HCT116 (cell line): ENCODE measurements at places on chromosomes 13 and 19. TPM values are rescaled to one million over a fixed set of nuclear protein-coding genes. Genes with fewer than 3 reads are reported as not detected.

The PRSS57 gene
- total RNA-seq, result not detected

The CFAP97D2 gene
- not detected for total RNA-seq

The KLC3 gene
- 22.8 TPM for total RNA-seq

The DPY19L3 gene
- total RNA-seq, result 14.5 TPM

The CEACAM20 gene
- total RNA-seq, result not detected

The ZNF556 gene
- not detected for total RNA-seq

The ANGPTL4 gene
- total RNA-seq, result 54.8 TPM

The WTIP gene
- total RNA-seq, result 8.4 TPM

DNA sequence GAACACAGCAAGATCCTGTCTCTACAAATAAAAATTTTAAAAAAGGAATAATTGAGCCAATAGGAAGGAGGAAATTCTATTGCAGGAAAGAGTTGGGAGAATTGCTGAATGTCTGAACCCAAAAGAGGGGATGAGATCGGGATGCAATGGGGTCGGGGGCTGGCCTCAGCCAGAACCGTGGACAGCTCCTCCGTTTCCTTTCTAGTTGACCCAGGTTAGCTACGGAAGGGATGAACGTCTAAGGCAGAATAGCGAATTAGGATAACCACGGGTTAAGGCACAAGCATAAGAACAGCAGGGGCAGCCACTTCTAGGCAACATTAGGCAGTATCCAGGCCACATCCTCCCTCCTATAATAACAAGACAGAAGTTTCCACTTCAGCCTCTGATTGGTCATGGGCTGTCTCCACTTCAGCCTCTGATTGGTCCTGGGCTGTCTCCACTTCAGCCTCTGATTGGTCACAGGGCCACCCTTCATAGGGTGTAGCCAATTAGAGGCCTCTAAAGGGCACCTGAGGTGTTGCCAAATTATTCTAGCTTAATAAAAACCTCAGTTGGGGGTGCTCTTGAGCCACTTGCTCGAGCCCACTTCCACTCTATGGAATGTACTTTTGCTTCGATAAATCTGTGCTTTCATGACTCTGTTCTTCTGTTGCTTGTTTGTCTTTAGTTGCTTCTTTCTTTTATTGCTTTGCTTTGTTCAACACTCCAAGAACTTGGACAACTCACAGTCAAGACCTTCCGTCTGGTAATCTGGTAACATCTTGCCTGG lies 24.9 kb upstream of the TPM4 start:
- DNase-seq, result peak; percentile 51

DNA sequence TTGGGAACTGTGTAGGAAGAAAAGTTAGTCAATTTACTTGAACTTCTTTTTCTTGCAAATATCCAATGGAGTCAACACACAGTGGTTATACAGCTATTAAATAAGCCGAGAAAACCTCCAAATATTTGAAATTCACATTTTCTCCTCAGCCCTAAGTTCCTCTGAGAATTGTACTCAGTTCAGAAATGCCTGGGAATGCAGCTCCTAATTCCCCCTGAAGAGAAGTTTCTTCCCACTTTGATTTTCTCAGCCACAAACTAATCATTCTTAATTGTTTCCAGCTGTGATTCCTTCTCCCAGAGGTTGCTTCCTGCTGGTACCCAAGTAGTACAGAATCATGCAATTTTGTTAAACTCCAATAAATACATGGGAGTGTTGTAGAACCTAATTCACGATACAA lies 246.1 kb upstream of the MIR17HG start:
- DNase-seq, result no peak

DNA sequence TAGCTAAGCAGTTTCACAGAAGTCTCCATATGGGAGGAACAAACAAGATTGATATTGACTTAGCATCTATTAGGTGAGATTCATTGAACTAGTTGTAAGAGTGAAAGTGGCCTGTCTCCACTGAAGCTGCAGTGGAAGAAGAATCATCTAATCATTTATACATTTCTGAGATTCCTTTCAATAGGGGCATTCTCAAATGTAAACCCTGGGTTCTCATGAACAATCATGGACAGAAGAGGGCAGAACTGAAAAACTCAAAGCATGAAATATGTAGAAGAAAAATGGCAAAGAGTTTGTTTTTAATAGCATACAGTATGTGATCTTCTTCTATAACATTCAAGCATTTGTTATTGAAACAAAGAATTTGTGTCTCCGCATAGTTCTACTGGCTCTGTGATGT lies 17.6 kb upstream of the POSTN start:
- no peak for DNase-seq

GRCh38 chr13:101453784-101454201 lies 1.3 kb downstream of the ITGBL1 start:
- no peak for DNase-seq

DNA sequence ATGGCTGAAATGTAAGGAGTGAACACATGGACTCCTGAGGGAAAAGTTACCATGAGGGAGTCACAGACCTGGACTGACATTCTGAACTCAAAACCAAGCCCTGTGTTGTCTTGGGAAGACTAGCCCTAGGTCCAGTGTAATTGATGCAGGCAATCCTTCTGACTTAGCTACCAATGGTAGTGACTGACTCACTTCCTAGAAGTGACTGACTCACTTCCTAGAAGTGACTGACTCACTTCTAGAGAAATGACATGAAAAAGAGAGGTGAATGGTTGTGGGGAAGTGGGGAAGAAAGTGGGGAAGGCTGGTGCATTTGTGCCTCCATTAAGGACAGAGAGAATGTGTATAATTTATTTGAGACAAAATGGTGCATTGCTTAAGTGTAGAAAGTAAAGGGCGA lies 49.9 kb downstream of the EDNRB start:
- DNase-seq, result no peak

- DNase-seq, result no peak
These were observed 35.2 kb downstream of the DNM2 start for GRCh38 chr19:10752913-10753704.

DNA sequence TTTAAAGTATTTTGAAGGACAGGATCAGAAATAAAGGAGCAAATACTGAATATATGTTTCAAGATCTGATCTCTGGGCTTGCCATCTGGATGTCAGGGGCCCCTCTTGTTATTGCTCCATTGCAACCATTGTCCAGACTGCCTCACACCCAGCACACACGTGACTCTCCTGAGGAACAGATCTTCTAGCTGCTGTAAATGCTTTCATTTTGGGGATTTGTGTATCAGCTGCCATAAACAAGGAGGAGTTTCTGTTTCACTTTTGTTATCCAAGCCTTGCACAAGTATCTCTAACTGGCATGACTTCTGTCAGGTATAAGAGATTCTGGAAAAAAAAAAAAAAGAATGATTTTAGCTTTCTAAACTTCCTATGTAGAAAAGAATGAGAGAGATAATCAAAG lies 1624.1 kb upstream of the PRR20A start:
- DNase-seq, result no peak

DNA sequence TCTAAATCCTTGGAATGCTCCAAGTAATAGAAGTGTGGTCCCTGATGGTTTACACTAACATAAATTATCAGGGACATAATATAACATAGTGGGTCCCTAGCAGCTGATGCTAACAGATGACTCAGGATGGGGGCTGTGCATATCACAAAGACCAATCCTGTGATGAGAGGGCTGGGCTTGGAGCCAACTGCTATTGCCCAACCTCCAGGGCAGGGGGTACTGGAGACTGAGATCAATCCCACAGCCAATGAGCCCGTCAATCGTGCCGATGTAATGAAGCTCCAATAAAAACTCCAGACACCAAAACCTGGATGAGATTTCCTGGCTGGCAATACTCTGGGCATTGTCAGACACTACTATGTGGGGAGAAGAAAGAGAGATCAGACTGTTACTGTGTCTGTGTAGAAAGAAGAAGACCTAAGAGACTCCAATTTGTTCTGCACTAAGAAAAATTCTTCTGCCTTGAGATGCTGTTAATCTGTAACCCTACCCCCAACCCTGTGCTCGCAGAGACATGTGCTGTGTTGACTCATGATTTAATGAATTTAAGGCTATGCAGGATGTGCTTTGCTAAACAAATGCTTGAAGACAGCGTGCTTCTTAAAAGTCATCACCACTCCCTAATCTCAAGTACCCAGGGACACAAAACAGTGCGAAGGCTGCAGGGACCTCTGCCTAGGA lies 33.4 kb downstream of the ABCC4 start:
- no peak for DNase-seq

GRCh38 chr13:36919833-36920615 lies at the start of gene SMAD9:
TSS of gene SMAD9 (minus strand) at chr13:36920238. CDS start at chr13:36879689, 40,549 bp downstream.
- DNase-seq, result peak; percentile 1

DNA sequence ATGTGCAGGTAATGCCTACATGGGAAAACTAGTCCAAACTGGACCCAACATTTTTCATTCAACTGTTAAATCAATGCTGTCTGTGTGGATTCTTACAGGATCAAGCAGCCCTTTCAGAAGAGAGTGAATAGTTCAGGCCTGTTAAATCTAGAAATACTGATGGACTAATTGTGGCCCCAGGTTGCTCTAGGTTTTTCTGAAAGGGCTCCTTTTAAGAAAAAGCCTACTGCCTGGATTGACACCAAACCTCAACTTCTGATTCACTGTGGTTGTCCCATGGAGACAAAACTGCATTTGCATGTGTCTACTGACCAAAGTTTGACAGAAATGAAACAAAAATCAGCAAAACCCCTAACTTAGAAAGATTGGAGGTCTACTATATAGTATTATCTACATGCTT lies 437.0 kb downstream of the KLF12 start:
- DNase-seq, result no peak

- DNase-seq, result no peak
These were observed 287.1 kb downstream of the ITGBL1 start for GRCh38 chr13:101739382-101740178.

GRCh38 chr13:112522578-112522977 lies 65.4 kb downstream of the TUBGCP3 start:
- no peak for DNase-seq

DNA sequence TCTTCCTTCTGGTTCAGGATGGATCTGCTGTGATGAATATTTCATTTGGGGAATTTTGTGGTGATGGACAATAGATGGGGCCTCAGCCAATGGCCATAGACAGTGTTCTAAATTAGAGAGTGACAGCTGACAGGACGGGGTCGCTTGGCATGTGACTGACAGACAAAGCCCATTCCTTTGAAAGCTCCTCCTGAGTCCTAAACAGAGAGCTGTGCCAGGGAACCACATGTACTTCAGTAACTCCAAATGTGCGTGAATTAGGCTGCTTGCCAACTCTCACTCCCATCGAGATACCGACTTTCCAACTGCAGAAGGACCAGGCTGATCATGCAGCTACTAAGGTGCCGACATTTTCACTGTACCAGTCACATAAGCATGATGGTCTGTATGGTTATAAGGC lies 187.7 kb downstream of the SHISA2 start:
- DNase-seq, result no peak

- DNase-seq, result no peak
These were observed 7.4 kb upstream of the SIGLEC11 start for GRCh38 chr19:49968279-49968922.

GRCh38 chr19:55312621-55313512 lies 12.3 kb downstream of the TMEM150B start:
- no peak for DNase-seq

DNA sequence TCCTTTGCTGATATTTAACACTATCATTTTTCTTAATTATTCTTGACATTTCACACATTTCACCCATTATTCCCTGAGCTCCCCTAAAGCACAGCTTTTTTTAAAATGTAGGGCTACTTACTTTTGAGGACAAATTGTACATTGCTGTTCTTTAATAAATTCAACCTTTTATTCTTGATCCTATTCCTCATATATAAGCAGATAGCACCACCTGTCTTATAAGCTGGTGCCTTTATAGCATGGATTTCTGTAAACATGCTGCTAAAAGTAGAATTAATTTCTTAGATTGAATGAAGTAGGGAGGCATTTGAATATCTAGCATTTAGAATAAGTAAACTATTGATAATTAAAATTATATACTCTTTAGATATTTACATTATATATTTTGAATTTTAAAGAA lies 603.4 kb upstream of the PCDH9 start:
- no peak for DNase-seq

- DNase-seq, result no peak
These were observed 60.3 kb downstream of the SLC7A9 start for GRCh38 chr19:32809254-32809653.

GRCh38 chr19:31099515-31100205 lies 249.6 kb downstream of the TSHZ3 start:
- DNase-seq, result no peak

DNA sequence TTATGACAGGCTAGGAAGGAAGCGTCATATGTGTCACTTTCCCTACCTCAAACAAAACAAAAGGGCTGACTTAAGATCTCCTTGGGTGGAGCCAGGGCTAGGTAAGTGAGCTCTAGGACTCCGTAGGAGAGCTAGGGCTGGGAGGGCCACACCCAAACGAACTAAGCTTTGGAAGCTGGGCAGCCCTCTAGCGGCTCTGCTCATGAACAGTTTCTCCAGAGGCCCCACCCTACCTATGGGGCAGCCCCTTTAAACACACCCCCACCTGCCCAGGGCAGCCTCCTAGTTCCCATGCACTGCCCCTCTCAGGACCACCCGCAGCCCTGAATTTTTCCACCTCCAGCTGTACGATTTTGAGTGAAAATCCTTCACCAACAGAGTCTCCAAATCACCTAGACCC lies 3.5 kb downstream of the PEG3 start:
- no peak for DNase-seq

GRCh38 chr19:41324921-41325639 lies 15.1 kb downstream of the CCDC97 start:
- DNase-seq, result no peak

DNA sequence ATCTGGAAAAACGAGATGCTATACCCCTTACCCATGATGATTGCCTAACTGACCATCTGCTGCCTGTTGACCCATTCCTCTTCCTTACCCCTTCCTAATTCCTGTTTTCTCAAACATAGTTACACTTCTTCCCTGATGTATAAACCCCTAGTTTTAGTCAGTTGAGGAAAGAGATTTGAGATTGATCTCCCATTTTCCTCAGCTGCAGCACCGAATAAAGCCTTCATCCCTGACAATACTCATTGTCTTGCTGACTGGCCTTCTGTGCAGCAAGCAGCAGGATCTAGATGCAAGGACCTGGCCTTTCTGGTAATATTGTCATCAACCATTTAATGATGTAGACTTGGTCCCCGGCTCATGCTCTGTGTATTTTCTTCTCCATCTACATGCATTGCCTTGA lies 999 bp upstream of the ZNF264 start:
- no peak for DNase-seq

- no peak for DNase-seq
These were observed 23.9 kb upstream of the MATK start for GRCh38 chr19:3809881-3810707.

DNA sequence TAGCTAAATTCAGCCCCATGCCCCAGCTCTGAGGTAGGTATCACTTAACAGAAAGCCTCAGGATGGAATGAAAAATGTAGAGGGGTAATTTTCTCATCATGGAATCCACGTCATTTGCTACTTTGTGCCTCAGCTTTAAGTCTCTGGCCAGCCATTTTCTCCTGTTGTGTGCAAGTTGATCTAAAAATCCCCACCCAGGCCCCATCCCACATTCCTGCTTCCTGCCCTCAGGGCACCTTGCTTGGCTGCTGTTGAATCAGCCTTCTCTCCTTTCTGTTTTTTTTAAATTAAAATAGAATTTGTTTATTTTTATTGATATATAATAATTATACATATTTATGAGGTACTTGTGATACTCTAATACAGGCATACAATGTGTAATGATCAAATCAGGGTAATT lies 179.9 kb upstream of the TSHZ3 start:
- no peak for DNase-seq

GRCh38 chr13:101258071-101258470 lies 158.2 kb downstream of the NALCN start:
- peak; percentile 54 for DNase-seq

- DNase-seq, result no peak
These were observed 108.5 kb upstream of the C1QTNF9B start for GRCh38 chr13:24005755-24006281.
